ENCODE measurements at places on chromosomes 13 and 19. TPM values are rescaled to one million over a fixed set of nuclear protein-coding genes. Genes with fewer than 3 reads are reported as not detected.
A peak's percentile ranks its signal among the peaks of the same experiment; 100 is the strongest.

DNA sequence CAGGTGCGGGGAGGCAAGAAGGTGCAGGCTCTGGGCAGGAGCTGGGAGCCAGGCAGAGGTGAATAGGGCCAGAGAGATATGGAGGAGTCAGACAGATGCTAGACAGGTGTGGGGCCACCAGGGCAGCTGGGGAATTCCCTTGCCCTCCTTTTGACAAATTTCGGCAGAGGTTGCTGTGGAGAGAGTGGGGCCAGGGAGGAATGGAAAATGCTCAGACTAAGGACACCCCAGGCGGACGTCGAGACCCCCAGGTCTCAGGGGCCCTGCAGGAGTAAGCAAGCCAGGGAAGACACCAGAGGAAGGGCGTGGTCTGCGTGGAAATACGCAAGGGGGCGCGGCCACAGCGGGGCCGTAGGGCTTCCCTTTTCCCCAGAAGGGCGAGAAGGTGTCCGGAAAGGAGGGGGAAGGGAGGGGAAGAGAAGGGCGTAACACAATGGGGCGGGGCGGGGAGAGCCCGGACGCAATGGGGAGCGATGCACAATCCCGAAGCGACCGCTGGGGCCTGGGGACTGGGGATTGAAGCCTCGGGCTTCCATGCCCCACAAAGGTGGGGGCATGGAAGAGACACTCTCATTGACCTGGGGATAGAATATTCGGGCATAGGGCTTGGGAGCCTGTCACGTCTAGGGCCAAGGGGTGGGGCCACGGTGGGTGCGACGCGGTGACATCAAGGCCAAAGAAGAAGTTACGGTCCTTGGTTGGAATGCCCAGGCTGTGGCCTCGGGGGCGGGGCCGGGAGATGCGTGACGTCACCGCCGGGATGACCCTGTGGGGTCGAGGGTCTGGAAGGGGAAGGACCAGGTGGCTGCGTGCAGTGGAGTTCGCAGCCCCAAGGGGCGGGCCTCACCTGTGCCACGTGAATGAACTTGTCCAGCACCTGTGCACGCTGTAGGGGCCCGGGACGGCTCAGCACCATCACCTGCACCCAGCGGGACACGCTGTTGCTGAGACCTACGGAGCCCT, 8.2 kb downstream of the RASGRP4 start:
- DNase-seq = peak; percentile 80

NPAS1 gene
- 0.50 TPM for total RNA-seq

- no peak for DNase-seq
Observed at GRCh38 chr13:46057256-46058015, 4.9 kb upstream of the ZC3H13 start.

TMEM150B gene
- not detected for total RNA-seq

- no peak for DNase-seq
Observed at GRCh38 chr13:114173745-114174144, 5.3 kb upstream of the CFAP97D2 start.

Data from activated CD4-positive, alpha-beta T cell treated with anti-CD3 and anti-CD28 coated beads for 36 hours (primary cell).